Esophagus muscularis mucosa (tissue), 4 donors: ENCODE measurements at places on chromosomes 2 and 18. TPM values are rescaled to one million over a fixed set of nuclear protein-coding genes. Genes with fewer than 3 reads are reported as not detected.

BOK gene
- 61.5 TPM for total RNA-seq

DNA sequence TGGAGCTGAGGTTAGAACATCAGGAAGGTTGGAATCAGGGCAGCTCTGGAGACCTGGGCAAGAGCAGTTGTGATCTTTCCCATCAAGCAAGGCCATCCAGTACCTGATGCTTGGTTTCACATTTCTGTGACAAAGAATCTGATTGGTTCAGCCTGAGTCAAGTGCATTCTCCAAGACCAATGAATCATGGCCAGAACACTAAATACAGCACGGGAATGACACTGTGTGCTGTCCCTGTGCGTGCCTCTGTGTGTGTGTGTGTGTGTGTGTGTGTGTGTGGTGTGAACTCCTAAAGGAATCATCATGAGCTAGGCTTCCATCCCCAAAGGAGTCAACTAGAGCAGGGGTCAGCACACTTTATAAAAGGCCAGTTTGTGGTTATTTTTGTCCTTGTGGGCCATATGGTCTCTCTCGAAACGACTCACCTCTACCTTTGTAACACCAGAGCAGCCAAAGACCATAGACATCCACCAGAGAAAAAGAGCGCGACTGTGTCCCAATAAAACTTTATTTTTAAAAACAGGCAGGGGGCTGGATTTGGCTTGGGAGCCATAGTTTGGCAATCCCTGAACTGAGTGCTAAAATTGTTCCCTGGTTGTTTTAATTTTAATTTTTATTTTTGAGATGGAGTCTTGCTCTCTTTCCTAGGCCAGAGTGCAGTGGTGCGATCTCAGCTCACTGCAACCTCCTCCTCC lies 99.7 kb downstream of the INHBB start:
- H3K36me3 ChIP-seq = no peaks in the 10 kb centered on the region
- H3K27ac ChIP-seq = no peak overlapping the region
- DNase-seq = no peak
- no peak overlapping the region for H3K4me3 ChIP-seq
- peaks cover 17% of the 10 kb centered on the region for H3K4me1 ChIP-seq

DNA sequence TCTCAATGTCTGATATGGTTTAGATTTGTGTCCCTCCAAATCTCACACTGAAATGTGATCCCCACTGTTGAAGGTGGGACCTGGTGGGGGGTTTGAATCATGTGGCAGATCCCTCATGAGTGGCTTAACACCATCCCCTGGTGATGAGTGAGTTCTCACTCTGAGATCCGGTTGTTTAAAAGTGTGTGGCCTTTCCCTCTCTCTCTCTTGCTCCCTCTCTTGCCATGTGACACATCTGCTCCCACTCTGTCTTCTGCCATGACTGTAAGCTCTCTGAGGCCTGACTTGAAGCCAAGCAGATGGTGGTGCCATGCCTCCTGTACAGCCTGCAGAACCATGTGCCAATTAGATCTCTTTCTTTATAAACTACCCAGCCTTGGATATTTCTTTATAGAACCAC lies 108.8 kb downstream of the RBMS1 start:
- peaks cover 87% of the 10 kb centered on the region for H3K4me1 ChIP-seq
- DNase-seq = no peak
- no peaks in the 10 kb centered on the region for H3K27me3 ChIP-seq
- no peaks in the 10 kb centered on the region for H3K36me3 ChIP-seq
- no peak overlapping the region for H3K4me3 ChIP-seq

- no peak overlapping the region for H3K27ac ChIP-seq
- no peak overlapping the region for H3K4me3 ChIP-seq
- H3K4me1 ChIP-seq = no peaks in the 10 kb centered on the region
- no peak for DNase-seq
- no peaks in the 10 kb centered on the region for H3K27me3 ChIP-seq
- no peaks in the 10 kb centered on the region for H3K36me3 ChIP-seq
Observed at GRCh38 chr2:108417254-108417653, 31.8 kb upstream of the GCC2 start.

- DNase-seq = no peak
- H3K4me1 ChIP-seq = no peaks in the 10 kb centered on the region
- H3K36me3 ChIP-seq = no peaks in the 10 kb centered on the region
- no peaks in the 10 kb centered on the region for H3K27me3 ChIP-seq
- no peak overlapping the region for H3K27ac ChIP-seq
Observed at GRCh38 chr2:3643371-3644245, 14.4 kb upstream of the ALLC start.

DNA sequence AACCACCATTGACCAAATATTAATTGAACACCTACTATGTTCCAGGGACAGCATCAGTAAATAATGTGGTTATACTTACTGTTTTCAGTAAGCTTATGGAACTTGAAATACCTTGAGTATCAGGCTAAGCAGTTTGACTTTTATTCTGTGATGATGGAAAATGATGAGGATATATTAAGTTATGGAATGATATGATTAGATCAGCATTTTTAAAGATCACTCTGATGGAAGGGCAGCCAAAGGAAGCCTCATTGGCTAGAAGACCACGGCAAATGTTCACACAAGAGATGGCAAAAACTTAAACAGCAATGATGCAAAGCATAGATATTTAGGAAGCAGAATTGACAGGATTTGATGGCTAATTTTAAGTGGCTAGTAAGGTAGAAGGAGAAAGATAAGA lies 266.9 kb upstream of the DPP10 start:
- H3K27me3 ChIP-seq = no peaks in the 10 kb centered on the region
- no peak overlapping the region for H3K4me3 ChIP-seq
- no peaks in the 10 kb centered on the region for H3K36me3 ChIP-seq
